ENCODE measurements at places on chromosomes 7 and 10.

- DNase-seq, result no peak
Measured at GRCh38 chr7:44322631-44323363, 2.6 kb downstream of the CAMK2B start.

GRCh38 chr10:129102906-129103693 lies 363.9 kb upstream of the MGMT start:
- DNase-seq, result no peak

DNA sequence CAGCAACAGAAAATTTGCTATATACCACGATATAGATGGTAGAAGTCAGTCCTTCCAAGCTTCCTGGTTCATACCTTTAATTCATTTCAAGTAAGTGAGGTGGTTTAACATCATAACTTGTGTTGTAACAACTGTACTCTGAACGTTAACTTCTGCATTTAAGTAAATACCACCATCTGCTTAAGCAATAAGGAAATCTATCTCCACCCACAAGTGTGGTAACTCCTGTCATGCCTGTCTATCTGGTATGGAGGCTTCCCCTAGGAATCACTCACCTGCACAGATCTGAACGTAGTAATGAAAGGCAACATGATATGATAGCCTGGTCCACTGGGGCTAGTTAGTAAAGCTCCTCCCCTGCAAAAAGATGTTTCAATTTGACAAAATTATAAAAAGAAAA lies 2.3 kb downstream of the ERLIN1 start:
- DNase-seq, result no peak

DNA sequence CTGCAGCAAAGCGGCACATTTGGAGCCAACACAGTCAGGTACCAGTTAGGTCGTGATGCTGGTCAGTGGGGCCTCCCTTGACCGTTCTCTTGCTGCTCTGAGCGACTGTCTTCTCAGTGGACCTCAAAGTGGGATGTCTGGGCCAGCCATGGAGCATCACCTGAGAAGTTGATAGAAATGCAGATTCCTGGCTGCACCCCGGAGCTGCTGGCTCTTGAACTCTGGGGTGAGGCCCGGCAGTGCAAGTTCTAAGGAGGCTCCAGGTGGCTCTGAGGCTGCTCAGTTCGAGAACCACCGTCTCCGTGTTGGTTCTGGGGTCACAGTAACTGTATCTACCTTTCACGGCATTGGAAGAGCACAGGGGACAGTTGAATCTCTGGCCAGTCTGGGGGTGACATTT lies 147.5 kb downstream of the WDR37 start:
- DNase-seq, result no peak

- DNase-seq, result peak; percentile 31
Measured at GRCh38 chr10:4656576-4657194, 169.3 kb upstream of the AKR1E2 start.

- no peak for DNase-seq
Measured at GRCh38 chr7:36923943-36924436, 199.7 kb upstream of the AOAH start.

DNA sequence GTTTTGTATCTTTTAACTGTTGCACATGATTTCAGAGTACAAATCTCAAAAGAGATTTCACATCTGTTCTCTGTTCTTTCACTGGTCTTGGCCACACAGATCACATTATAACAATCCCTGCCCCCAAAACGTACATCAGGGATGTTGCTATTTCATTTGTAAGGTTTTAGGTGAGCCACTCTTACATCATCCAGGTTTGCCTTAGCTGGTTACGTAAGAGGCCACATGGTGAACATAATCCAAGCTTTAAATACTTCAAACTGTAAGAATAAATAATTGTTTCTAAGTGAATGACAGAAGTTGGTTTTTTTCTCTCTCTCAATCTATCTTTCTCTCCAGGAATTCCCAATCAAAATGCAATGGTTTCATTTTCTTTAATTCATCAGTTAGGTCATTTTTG lies 245.9 kb upstream of the HGF start:
- DNase-seq, result no peak

GRCh38 chr7:111424768-111425167 lies 137.5 kb downstream of the IMMP2L start:
- DNase-seq, result no peak

- no peak for DNase-seq
Measured at GRCh38 chr10:31451766-31452165, 132.8 kb downstream of the ZEB1 start.

DNA sequence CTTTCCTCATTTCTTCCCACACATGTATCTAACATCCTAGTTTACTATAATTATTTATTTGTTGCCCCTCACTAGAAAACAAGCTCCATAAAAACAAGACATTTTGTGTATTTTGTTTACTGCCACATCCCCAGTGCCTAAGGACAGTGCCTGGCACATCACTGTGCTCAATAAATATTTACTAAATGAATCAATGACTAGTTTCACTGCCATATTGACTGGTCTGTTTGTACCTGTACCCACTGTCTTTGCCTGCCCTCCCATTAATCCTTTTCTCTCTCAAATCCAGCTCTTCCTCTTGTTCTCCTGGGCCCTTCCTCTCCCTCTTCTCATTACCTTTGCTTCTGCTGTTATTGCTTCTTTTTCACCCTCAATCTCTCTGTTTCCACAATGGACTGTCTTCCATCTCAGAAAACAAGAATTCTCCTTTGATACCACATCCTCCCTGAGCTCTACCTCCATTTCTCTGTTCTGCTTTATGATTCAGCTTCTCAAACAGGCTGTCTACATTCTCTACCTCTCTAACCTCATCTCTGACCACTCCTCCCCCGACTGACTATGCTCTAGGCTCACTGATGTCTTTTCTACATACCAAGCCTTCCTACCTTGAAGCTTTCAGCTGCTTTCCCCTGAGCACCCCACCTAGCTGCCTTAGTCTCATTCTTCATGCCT lies 8.3 kb upstream of the FAM133B start:
- DNase-seq, result no peak

GRCh38 chr10:79349766-79350406 lies 2.6 kb downstream of the PPIF start:
- DNase-seq, result no peak

DNA sequence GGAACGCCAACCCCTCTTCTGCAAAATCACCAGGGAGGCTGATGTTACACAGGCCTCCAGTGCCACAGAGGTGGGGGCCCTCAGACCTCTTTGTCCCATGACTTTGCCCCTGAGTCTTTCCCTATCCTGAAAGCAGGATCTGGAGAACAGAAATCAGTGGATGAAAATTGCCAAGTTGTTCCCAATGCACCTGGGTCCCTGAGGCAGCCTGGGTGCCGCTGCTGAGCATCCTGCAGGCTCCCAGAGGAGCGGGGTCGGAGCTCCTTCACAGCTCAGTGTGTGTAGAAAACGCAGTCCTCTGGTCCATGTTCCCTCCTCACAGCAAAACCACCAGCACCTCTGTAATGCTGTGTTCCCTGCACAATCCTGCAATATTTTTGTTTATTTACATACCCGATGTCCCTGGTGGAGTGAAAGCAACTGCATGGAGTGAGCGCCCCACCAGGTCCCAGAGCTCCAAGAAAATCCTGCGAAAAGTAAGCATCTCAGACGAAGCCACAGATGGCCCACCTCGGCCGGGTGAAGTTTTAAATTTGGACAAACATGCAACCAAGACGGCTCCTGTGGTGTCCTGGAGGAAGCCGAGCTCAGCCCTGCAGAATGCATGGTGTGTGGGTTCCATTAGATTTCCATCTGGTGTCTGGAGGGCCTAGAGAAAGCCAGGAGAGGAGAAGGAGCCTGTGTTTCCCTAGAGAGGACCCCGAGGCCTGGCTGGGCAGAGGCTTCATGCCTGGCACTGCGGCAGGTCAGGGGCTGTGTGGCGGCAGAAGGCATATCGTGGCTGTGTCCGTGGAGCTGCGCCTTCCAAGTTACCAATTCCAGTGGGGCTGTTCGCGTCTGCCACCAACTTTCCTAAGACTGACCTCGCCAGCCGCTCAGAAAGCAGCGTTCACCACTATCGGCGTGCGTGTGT lies 235.2 kb downstream of the WDR37 start:
- DNase-seq, result no peak

DNA sequence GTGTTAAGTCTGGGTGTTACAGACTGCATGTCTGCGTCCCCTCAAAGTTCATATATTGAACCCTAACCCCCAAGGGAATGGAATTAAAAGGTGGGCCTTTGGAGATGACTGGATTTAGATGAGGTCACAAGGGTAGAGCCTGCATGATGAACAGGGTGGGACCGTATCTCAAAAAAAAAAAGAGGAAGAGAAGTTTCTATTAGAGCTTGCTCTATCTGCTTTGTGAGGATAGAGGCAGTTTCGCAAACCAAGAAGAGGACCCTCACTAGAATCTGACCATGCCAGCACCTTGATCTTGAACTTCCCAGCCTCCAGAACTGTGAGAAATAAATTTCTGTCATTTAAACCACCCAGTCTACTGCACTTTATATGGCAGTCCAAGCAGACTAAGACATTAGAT lies 1.4 kb downstream of the KIN start:
- no peak for DNase-seq

DNA sequence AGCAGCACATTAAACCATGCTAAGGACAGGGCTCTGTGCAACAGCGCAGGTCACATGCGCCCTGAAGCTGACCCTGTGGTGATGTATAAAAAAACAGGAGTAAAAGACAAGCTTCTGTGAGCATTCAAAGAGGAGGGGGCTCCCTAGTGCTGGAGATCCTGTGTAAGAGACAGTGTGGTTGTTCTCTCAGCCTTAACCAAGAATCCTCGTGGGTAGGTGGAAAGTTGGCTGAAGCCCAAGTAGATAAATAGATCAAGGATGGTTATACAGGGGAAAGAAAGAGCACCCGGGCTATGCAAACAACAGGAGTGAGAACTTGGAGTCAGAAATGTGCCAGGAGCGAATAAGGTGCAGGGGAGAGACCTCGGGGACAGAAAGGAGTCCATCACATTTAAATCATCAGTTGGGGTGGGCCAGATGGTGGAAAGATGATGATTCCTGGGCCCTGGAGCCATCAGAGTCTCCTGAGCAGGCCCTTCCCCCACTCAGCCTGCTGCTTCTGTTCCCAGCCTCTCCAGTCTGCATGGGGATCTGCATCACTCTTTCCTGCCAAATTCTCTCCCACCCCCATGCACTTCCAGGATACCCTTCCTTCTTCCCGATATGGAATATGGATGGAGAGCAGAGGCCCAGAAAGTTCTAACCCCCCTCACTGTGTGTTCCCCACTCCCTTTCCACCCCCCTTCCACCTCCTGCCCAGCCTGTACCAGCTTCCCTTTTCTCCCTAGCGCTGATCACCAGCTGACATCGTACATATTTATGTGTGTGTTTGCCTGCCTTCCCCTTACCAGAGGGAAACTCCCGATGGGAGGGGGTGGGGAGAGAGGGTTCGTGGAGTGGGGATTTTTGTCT lies 78.1 kb upstream of the PRR15 start:
- DNase-seq, result no peak

DNA sequence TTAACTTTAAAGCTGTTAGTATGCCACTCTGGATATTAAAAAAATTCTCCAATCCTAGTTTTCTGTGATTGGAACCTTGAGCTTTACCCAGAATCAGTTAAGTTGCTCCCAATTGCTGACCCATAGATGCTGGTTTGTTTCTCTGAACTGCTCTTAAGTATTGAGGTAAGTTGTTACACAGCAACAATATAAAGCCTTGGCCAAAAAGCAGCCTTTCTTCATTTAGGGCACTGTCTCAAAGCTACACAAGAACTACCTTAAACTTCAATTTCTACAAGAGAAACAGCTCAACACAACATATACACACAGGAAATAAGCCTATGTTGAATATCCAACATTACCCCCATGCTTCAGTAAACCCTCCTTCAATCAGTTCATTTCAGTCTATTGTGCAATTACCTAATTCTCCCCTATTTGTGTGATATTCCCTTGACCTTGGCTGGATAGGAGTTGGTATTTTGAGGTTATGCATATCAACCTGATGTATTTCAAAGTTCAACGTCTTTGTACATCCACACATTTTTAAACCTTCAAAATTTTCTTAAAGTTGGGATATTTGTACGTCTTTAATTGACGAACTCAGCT lies 11.5 kb downstream of the HNRNPA2B1 start:
- no peak for DNase-seq

DNA sequence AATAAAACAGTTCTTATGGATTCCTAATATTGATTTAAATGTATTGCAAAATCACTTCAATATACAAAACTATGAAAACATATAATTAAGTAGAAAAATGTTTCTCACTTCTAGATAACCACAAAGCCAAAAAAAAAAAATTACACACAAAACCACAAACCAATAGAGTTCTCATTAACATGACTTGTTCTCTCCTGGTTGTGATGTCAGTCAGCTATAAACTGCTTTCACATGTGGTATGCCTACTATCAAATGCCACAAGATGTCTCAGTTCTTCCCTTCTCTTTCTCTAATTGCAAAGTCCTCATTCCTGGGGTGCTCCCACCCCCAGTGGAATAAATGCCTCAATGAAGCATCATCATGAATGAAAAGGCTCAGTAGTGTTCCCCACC lies 16.6 kb downstream of the GNAI1 start:
- no peak for DNase-seq

GRCh38 chr7:22700559-22701002 lies 26.4 kb upstream of the IL6 start:
- DNase-seq, result no peak

GRCh38 chr10:80579849-80580637 lies 42.3 kb downstream of the SH2D4B start:
- DNase-seq, result no peak

DNA sequence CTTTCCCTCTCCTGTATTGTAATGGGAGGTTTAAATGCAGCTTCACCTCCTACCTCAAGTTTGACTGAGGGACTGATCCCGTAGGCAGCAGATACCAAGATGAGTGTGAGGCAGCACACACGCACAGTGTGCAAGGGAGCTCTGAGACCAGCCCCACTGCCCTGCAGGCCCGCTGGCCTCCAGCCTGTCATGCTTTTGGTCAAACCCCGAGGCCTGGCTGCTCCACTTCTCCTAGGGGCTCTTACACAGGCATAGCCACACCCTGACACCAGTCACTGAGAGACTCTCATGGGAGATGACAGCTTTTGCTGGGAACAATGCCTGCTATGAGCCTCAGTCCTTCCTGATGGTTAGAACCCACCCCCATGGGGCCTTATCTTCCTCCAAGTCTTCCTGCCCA lies 27.6 kb downstream of the DRGX start:
- DNase-seq, result no peak

- no peak for DNase-seq
Measured at GRCh38 chr7:133560900-133561299, 308.0 kb downstream of the EXOC4 start.

DNA sequence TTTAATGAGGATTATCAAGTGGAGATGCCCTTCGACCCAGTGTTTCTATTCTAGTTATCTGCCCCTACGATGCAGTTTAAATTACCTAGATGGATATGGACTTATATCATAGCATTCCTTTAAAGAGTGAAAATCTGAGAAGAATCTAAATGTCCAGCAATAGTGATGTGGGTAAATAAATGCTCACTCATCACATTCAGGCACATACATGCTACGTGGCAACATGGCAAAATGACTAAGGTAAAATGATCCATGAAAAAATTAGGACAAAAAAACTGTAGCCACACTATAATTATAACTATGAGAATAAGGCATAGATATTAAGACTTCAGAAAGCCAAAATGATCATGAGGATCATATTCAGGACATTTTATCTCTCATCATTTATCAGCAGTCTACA lies 82.4 kb upstream of the PDE1C start:
- DNase-seq, result no peak

DNA sequence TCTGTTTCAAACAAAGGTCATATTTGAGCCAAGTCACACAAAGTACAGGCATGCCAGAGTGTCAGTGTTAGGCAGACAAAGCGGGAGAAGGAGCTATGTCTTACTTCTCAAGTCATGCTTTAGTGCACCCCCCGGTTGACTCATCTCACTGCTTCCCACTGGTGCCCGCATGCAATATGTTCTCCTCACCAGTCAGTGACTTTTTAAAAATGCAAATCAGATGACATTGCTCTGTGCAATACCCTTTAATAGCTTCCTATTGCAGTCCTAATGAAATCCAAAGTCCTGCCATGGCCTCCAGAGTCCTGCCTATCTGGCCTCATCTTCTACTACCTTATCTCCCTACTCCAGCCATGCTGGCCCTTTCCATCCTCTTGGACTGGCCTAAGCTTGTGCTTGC lies 429.1 kb downstream of the ACTR3B start:
- DNase-seq, result no peak
